GM18507 (cell line): ENCODE measurements at places on chromosomes 7 and 10.

DNA sequence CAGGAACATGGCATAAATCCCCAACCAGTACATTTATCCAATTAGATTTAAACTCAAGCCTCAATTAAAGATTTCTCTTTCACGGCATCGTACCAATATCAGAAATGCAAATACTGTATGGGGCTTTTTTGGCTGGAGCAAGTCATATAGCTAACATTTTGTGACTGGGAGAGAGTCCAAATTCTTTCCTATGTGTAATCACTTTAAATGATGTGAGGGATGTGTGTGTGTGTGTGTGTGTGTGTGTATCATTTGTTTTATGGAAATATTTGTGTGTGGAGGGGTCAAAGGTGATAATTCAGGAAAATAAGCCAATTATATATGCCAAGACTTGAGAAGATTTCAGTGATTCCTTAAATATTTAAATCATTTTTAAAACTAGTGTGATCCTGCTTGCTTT is 196.6 kb downstream of the TRIL start:
- no peak for DNase-seq

DNA sequence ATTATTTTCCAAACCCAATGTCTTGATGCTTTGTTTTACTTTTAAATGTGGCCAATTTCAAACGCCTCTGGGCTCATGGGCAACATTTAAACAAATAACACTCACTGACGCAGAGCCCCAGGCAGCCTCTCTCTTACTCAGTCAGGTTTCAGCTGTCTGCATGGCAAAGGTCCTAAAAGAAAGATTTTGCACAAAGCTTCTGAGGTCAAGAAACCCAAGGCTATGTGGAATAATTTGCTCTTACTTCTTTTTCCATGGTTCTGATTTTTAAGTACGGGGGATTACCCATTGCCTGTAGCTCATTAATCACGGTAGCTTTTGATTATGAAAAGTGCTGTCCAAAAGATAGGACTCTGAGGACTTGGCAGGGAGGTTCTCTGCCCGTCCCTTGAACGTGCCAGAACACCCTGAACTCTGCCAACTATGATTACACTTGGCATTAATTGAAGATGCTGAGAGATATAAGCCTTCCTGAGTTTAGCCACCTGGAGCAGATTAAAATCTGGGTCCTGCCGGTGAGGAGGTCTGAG is 14.1 kb upstream of the MSRB2 start:
- DNase-seq: no peak

DNA sequence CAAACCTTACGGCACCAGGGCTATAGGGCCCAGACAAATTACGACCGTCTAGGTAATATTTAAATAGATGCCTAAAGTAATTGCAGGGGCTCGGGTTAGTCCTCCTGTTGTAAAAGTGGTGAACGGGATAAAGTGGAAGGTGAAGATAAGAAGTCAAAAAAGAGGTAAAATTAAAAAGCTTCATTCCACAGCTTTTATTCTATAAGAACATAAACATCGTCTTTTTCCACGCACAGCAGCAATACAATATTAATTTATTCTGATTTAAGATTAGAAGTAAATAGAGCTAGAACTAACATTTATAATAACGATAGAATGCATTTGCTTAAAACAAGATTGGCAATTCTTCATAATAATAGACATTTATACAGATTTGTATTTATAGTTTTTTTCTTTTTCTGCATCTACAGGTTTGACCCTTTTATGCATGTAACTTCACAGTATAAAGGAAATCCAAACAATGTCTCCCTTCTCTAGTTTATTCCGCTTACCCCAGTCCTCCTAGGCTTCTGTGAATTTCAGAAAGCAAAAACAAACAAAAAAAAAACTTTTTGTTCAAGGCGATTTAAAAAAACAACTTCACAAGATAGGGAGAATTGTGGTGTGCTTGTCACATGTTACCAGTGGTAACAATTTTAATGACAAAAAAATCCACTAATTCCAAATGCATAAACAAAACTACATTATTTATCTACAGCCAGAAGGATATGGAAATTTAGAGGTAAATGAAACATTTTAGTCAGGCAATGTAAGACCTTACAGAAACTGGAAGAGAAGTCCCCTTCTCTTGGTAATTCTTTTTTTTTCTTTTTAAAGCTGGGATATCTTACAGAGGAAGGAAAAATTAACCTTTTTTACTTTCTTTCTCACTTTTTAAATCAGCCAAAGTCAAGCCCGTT is 3.4 kb downstream of the HOXA10 start:
- no peak for DNase-seq

DNA sequence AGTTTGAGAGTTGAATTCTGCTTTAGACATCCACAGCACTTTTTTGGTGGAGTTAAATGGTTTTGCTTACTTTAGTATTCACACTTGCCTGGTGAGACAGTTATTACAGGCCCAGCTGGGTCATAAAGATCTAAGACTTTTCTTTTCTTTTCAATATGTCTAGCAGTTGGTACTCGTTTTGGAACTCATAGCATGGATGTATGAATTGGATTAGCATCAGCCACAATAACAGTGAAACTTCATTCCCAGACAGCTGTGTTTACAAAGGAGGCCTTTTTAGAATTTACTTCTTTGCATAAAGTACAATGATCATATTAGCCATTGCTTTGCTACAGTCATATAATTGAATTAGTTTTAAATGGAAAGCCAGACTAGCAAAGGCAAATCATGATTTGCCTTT is 168.4 kb upstream of the DKK1 start:
- no peak for DNase-seq

GRCh38 chr7:13198036-13198435 is 510.6 kb downstream of the ARL4A start:
- DNase-seq: no peak

DNA sequence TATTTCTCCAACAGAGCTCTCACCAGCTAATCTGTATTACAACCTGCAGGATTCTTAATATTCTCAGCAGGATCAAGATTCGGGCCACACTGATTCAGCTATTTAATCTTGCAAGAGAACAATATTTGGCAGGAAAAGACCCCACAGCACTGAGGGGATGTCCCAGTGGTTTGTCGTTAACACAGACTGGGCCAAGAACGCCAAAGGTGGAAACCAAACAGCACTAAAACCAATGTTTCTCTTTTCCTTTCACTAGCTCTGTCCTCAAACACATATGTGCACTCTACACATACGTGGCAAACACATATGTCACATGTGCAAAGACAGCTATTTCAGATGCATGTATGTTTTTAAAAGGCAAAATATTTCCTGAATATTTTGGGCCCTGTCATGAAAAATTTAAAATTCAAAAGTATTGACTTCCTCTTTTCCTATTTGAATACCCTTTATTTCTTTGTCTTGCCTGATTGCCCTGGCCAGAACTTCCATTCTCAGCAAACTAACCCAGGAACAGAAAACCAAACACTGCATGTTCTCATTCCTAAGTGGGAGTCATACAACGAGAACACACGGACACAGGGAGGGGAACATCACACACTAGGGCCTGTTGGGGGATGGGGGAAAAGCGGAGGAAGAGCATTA is 51.7 kb upstream of the NEBL start:
- DNase-seq: no peak

DNA sequence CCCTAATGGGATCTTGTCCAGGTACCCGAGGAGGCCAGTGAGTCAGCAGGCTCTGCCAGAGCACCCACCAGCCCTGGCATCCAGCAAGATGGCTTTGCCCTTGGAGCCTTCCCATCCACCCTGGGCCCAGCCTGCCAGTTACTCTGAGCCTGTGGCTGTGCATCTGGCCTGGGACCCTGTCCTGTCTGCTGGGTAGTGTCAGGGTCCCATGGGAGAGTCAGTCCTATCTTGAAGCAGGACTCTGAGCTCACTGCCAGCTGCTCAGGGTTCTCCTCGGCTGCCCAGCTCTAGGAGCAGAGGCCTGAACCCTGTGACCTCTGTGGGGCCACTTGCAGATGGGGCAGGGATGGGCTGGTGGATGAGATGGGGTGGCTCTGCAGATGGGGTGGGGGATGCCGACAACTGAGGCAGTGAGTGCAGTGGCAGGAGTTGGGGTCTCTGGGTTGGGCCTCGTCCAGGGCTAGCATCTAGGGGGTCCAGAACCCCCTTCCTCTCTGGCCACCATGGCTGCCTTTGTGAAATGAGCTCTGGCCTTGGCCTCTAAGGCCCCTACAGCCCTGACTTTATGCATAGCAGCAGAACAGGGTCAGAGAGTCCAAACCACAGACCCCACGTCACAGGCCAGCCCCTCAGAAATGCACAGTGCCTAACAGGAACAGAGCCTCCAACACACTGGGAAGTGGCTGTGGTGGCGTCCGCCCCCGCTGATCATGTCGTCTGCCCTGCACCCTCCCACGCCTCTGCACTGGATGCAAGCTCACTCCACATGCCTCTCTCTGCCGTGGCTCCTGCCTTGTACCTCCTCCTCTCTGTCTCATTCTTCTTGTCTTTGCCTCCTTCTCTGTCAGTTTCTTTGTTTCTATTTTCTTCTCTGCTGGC is 88.1 kb upstream of the RET start:
- no peak for DNase-seq

GRCh38 chr10:132812520-132812919 is 26.6 kb upstream of the NKX6-2 start:
- DNase-seq: no peak

DNA sequence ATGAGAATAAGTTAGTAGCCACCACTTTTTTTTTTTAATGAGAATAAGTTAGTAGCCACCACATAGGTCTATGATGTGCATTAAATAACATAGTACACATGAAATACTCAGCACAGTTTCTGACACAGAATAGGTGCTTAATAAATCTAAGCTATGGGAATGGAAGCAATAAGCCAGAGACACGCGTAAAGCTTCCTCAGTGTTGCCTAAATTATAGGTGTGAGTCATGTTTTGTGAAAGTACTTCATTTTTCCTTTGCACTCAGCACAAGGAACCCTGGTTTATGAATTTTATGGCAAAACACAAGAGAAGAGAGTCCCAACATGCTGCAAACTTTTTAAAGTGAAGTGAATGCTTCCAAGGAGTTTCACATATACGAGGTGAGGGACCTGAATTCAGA is 267.4 kb downstream of the RNLS start:
- no peak for DNase-seq

GRCh38 chr7:80584778-80585177 is 53.7 kb upstream of the CD36 start:
- no peak for DNase-seq

DNA sequence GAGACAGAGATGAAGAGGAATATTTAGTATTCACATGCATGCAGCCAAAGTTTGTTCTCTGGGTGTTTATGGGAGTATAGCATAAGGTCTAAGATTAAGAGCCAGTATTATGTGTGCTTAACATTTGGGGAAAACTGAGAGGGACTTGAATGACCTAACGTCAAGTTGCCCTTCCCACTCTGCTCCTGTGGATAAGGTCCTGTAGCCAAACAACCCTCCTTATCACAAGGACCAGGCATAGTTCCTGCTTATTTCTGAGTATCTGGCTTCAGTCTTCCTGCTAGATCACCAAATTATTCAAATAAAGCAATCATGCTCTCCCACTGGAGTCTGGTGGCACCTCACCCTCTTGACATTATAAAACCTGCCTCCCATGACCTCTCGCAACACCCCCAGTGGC is 137.9 kb upstream of the SEMA3E start:
- no peak for DNase-seq

DNA sequence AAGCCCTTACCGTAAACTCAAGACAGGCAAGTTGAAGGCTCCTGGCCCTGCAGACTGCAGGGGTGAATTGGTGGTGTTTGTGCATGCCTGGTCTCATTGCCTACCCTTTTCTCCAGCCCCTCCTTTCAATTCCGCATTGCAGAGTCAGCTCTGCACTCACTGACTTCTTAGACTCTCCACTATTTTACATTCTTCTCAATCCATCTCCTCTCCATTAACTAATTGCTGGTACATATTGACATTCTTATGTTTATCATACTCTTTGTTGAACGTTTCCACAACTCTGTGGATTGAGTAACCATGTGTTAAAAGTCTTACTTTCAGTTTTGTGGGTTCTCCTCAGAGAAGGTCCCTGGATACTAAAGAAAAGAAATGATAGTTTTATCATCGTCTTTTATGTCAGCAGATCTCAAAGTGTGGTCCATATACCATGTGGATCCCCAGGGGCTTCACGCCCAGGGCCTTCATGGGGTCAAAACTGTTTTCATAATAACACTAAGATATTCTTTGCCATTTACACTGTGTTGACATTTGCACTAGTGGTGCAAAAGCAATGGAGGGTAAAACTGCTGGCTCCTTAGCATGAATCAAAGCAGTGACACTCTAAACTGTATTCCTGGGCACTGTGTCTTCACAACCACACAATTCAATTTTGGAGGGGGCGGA is 135.4 kb upstream of the FZD1 start:
- DNase-seq: no peak

GRCh38 chr10:71844084-71844483 is 7.0 kb downstream of the PSAP start:
- DNase-seq: no peak

DNA sequence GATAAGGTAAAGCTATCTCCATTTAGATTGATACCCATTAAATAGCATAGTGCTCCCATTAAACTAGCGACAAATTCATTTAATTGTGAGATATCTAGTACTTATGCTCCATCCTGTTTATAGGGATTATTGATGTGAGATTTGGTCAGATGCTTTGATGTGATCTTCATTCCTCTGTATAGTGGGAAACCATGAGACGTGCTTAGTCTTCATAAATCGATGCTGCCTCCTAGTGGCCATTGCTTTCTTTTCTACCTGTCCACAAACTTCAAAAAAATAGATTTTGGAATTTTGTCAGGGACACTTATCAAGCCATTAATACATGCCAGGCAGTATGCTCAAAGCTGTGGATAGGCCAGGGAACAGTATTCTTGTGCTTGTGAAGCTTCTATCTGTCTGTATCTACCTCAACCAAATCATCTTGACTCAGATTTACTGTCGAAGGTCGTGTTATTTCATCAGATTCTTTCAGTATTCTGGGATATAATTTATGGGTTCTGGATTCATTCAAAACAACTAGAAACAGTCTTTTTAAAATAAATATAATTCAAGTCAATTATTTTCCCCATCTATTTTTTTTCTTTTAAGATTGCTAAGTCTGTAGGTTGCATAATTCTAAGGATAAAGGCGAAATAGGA is 12.0 kb downstream of the LSM8 start:
- DNase-seq: no peak

GRCh38 chr7:26476271-26476670 is 184.6 kb downstream of the SNX10 start:
- DNase-seq: no peak

GRCh38 chr10:49756031-49756430 is 6.1 kb downstream of the OGDHL start:
- DNase-seq: no peak
